Stromal cell of bone marrow (primary cell): ENCODE measurements at places on chromosomes 11 and 22.

- DNase-seq = no peak
Measured at GRCh38 chr22:41752011-41752970, 48.2 kb upstream of the CCDC134 start.

DNA sequence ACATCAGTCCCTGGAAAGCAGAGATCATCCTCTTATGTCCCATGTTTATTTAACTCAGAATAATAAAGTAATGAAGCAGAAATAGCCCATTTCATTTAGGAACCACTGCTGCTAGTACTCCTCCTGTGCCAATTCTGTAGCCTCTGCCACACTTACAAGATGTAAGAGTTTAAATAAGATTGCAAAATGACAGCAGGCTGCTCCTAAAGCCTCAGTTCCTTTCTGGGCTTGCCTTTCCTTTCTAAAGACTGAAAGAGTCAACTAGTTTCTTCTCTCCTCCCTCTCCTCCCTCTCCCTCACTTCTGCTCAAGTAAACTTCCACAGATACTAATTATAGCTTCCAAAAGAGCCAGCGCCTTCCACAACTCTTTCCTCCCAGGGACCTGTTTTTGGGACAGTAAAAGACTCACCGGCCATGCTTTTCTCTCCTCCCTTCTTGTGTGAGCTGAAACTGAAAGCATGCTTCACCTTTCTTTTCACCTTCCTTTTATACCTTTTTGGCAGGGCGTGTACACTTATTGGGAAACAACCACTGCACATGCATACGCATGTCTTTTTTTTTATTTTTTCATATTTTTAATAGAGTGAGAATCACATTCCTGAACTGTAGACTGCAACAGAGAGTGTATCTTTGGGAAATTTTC, 26.1 kb upstream of the CARD16 start:
- DNase-seq = no peak

GRCh38 chr22:48268771-48269552, 1506.5 kb downstream of the TBC1D22A start:
- no peak for DNase-seq

GRCh38 chr11:26905368-26905767, 88.5 kb upstream of the FIBIN start:
- DNase-seq = peak; percentile 16

DNA sequence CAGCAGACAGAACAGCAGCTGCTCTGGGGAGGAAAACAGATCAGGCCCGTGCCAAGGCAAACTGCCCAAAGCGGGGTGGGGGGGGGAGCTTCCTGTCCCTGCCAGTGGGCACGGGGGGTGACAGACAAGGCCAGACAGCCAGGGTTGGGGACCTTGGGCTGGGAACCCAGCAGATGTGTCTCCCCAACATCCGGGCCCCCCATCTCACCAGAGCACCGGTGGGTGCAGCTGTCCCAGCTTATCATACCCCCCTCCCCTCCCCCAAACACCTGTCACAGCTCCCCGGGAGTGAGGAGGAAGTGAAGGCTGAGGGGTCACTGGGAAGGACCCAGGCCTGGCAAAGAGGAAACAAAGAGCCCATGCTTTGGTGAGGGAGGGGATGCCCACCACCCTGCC, 1.3 kb downstream of the PPP1R14B start:
- DNase-seq = no peak

DNA sequence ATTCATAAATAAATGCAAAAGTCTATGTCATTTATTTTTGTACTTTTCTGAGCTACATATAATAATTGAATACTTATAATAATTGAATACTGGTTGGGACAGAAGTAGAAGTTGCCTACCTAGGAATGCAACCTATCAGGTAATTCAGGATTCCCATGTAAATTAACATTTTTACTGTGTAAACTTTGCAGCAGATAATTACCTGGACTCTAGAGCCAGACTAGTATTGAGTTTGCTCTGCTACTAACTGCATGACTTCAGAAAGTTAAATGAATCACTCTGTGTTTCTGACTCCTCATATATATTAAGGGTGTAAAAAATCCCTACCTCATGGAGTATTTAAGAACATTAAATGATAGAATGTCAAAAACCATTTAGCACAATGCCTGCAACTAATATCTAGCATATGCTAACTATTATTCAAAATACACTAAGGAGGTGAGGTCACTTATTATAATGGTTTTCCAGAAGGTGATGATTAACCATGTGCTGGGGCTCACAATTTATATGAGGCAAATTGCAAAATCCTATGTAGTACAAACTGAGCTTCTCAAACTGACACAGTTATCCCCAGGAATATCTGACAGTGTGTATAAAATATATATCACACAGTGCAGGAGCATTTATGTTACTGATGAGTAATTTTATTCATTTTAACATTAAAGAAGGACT, 138.1 kb upstream of the ANO3 start:
- no peak for DNase-seq

DNA sequence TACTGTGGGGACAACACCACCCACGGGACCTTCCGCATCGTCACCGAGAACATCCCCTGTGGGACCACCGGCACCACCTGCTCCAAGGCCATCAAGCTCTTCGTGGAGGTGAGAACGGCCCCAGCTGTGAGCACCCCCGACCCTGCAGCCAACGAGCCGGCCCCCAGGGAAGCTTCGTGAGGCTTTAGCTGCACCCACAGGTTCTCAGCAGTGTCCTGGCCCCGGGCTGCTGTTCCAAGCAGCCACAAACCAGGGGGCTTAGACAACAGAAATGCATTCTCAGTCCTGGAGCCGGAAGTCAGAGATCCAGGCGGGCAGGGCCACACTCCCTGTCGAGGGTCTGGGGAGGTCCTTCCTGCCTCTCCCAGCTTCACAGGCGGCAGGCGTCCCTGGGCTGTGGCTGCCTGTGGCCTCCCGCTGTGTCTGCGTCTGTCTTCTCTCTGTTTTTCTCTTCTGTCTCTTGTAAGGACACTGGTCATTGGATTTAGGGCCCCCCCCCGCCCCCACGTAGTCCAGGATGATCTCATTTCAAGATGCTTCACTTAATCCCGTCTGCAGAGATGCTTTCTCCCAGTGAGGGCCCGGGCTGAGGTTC, 12.5 kb downstream of the MUC5B start:
- DNase-seq = no peak

DNA sequence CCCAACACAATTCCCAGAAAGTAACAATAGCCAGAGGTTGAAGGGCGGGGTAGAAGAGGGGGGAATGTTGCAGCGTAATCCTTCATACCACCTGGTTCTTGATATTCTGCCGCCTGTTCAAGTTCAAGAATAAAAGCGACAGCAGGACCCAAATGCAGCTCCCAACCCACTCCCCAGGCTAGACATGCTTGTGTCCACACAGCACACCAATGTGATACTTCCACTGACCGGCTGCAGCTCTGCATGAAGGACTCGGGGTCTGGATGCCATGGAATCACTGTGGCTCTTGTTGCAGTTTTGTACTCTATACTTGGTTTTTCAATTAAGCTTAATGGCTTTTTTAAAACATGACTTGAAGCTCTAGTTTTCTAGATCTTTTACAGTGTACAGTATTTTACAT, 6.5 kb downstream of the SRPRA start:
- DNase-seq = no peak

GRCh38 chr11:113647108-113647507, 59.0 kb downstream of the TMPRSS5 start:
- no peak for DNase-seq

DNA sequence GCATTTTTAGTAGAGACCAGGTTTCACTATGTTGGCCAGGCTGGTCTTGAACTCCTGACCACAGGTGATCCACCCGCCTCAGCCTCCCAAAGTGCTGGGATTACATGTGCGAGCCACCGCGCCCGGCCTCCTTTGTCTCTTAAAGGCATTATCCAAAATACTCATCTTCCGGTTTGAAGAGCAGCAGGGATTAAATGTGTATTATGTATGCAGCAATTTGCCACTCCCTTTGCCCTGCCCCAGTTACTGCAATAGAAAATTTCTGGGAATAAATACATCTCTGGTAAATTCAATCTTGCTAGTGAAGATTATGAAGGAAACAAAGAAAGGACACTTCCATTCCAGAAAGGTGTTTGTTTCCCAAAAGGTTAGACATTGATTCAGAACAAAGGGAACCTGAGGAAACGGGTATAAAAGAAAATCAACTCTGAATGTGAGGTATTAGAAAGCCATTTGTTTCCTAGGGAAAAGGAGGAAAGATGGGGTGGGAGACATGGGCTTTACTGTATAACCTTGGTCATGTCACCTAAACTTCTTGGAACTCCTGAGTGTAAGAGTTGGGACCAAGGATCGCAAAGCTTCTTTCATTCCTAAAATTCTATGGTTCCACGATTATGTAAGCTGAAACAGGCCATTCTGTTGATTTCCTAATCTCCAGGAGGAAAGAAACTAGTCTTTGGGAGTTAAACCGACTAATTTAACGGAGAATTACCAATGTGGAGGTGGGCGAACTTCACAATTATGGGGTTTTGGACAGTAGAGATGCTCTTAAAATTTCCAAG, 959 bp upstream of the HIPK3 start:
- DNase-seq = no peak

DNA sequence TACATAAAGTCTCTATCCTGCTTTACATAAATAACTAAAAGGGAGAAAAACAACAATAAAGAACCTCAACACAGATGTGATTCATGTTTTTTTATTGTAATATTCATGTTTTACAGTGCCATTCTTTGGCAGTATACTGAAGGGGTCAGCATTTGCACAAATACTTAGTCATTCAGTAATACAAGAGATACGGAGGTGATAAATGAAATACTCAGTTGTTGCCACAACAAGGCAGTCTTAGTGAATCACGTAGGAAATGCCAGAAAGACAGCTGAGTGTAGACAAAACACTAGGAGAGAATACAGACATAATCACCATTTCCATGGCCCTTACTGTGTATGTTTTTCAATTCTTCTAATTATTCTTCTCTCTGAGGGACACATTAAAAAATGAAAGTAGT, 910.4 kb downstream of the METTL15 start:
- peak; percentile 63 for DNase-seq

- DNase-seq = peak; percentile 69
Measured at GRCh38 chr11:75028321-75028720, 39.6 kb downstream of the NEU3 start.

DNA sequence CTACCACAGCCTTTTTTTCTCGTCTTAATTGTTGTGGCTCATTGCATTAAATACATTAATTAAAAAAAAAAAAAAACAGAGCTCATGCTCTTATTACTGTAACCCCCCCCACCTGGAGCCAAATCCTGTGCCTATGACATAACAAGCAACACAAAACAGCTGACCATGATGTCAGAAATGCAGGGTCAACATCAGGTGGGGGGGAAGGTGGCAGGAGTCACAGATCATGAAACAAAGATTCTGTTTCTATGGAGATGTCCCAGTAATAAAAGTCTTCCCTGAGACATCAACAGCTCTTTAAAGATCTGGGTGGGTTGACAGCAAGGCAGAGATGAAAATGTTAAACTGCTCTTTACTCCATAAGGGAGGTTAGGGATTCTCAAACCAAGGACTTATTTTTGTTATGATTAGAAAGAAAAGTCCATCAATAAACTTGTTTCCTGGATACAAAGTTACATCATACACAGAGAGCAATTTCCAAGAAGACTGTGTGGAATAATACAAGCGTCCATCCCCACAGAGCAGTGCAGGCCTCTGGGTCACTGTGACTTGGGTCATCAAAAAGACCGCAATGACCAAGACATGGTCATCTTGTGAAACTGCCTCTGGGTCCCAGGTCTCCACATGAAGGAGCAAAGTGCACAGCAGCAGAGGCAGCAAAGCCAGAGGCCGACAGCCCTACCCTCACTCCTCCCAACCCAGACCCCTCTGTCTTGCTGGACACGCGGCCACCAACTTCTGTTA, 42.7 kb upstream of the CYP2D6 start:
- DNase-seq = peak; percentile 9

GRCh38 chr11:13983081-13983751, 20.7 kb downstream of the SPON1 start:
- no peak for DNase-seq

DNA sequence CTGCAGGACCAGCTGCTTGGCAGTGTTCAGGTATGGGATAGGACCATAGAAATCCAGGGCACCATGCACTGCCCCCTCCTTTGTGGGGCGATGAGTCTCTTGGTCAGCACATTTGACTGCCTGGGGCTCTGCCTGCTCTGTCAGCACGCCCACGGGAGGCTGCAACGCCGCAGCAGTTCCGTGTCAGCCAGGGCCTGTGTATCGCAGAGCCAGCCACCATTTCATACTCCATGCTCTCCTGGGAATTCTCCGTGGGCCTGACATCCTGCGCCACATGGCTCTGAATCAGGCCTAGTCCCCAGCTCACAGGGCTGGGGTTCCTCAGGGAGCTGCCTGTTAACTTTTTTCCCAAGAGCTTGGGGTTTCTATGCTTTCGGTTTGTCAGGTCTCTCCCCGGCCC, 16.9 kb upstream of the RELT start:
- peak; percentile 67 for DNase-seq

- no peak for DNase-seq
Measured at GRCh38 chr11:117519590-117519989, 191.9 kb downstream of the CEP164 start.

GRCh38 chr11:19430754-19431398, 190.1 kb upstream of the E2F8 start:
- no peak for DNase-seq

DNA sequence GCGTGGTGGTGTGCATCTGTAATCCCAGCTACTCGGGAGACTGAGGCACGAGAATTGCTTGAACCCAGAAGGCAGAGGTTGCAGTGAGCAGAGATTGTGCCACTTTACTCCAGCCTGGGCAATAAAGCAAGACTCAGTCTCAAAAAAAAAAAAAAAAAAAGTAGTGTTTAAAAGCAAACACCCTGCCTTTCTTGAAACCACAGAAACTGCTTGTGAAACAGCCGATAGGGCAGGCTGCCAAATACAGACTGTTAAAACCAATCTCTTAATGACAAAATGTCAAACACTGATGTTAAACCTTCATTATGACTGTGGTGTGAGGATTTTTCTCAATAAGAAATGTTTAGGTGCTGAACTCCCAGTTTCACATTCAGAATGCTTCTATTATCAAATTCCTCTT, 27.3 kb downstream of the MARK2 start:
- DNase-seq = no peak

- peak; percentile 23 for DNase-seq
Measured at GRCh38 chr11:122038543-122038942, 77.5 kb downstream of the BLID start.

GRCh38 chr11:28822576-28822975, 714.4 kb downstream of the METTL15 start:
- DNase-seq = no peak

DNA sequence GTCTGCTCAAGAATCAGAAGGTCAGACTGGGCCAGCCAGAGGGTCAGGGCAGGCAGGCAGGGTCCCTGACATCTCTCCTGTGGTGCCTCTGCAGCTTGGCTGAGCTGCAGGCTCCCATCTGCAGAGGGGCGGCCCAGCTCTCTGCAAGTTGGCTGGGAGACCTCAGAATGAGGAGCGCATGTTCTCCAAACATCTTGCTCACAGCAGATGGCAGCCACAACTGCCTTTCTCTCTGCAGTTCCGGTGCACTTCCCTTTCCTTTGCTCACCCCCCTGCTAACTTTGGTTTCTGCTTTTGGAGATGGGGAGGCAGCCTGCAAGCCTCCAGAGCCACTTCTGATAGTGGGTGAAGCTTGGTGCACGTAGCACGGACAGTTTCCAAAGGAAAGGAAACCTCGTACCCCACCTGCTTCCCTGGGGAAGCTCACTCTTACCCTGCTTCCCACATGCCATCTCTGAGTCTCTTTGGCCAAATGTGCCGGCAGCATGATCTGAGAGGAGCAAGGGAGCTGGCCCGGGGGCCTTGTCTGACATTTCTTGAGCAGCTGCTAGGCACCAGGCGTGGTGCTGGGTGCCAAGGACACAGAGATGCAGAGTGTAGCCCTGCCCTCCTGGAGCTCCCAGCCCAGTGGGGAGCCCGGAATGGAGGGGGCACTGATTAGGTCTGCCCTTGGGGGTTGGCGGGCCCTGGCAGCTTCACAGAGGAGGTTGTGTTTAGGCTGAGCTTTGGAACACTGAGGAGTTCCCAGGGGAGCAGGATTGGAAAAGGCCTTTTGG, 18.2 kb downstream of the DAGLA start:
- DNase-seq = no peak
